ENCODE measurements at places on chromosomes 1 and 21. TPM values are rescaled to one million over a fixed set of nuclear protein-coding genes. Genes with fewer than 3 reads are reported as not detected.

CD1C gene
- not detected for total RNA-seq

PPP1R8 gene
- total RNA-seq: 33.5 TPM

HRNR gene
- not detected for total RNA-seq

DCDC2B gene
- not detected for total RNA-seq

FLG2 gene
- not detected for total RNA-seq

ASAP3 gene
- total RNA-seq: 19.5 TPM

CRYBG2 gene
- not detected for total RNA-seq

RNF186 gene
- total RNA-seq: not detected

SERBP1 gene
- 249 TPM for total RNA-seq

C1QB gene
- not detected for total RNA-seq

PRAMEF33 gene
- total RNA-seq: not detected

SPRR3 gene
- total RNA-seq: not detected

PIGK gene
- total RNA-seq: 45.2 TPM

TRIM63 gene
- not detected for total RNA-seq

KLHDC8A gene
- not detected for total RNA-seq

IL12RB2 gene
- not detected for total RNA-seq

OR2G3 gene
- total RNA-seq: not detected

PYHIN1 gene
- total RNA-seq: not detected

LGALS8 gene
- 29.3 TPM for total RNA-seq

RGS2 gene
- 4.7 TPM for total RNA-seq

FAM72C gene
- 3.7 TPM for total RNA-seq

LAMC1 gene
- 220 TPM for total RNA-seq

IVL gene
- total RNA-seq: not detected

KCND3 gene
- 0.25 TPM for total RNA-seq

PROX1 gene
- 0.25 TPM for total RNA-seq

SPRTN gene
- total RNA-seq: 27.4 TPM

BRDT gene
- total RNA-seq: not detected

NBL1 gene
- 3.7 TPM for total RNA-seq

KRTAP11-1 gene
- not detected for total RNA-seq

OR2T11 gene
- not detected for total RNA-seq

GNAT2 gene
- total RNA-seq: 0.16 TPM

OR2L2 gene
- total RNA-seq: not detected

ZMYND12 gene
- not detected for total RNA-seq

Measured in SJSA1 (cell line).